ENCODE measurements at places on chromosomes 6 and 20. TPM values are rescaled to one million over a fixed set of nuclear protein-coding genes. Genes with fewer than 3 reads are reported as not detected.
A peak's percentile ranks its signal among the peaks of the same experiment; 100 is the strongest.

- DNase-seq, result no peak
These were observed 447.9 kb upstream of the FKBP1C start for GRCh38 chr6:62763125-62763912.

GRCh38 chr20:4613718-4614620 lies 107.7 kb upstream of the PRND start:
- DNase-seq, result peak; percentile 82

GRCh38 chr20:19928328-19929011 lies 88.7 kb upstream of the NAA20 start:
- no peak for DNase-seq

ADGRB3 gene
- total RNA-seq, result 0.87 TPM

SLCO4A1 gene
- 0.43 TPM for total RNA-seq

DNA sequence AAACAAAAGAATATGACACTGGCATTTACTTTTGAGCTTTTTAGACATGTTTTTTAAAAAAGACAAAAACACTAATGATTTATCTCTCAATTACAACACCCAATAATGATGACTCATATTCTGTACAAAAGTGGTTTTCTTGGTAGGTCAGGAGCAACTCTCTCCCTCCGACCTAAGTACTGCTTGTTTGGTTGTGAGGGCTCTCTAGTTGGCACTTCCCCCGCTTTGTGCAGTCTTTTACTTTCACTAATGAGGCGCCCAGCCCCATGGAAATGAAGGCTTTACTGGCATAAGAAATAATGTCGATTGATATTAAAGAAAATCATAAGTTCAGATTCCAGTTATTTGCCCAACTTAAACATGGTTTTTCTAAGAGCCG lies 1.3 kb downstream of the KPNA5 start:
- peak; percentile 57 for DNase-seq

DNA sequence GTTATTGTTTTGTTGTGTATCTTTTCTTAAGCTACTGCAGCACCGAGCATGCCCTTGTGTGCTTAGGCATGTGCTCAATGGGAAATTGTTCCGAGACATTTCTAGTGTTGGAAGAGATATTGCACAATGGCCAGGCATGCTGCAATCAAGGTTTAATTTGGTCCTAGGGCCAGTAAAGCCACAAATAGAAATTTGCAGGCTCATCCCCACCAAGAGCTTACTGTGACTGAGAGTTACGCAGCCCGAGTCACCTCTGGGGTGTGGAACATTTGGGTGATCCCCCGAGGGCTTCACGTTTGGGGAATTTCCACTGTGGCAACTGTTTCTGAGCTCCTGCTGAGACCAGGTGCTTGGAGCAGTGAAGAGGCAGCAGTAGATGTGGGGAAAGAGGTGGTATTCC lies 65.8 kb downstream of the ADTRP start:
- DNase-seq, result no peak

- no peak for DNase-seq
These were observed 14.9 kb upstream of the PANK2 start for GRCh38 chr20:3874194-3874844.

DNA sequence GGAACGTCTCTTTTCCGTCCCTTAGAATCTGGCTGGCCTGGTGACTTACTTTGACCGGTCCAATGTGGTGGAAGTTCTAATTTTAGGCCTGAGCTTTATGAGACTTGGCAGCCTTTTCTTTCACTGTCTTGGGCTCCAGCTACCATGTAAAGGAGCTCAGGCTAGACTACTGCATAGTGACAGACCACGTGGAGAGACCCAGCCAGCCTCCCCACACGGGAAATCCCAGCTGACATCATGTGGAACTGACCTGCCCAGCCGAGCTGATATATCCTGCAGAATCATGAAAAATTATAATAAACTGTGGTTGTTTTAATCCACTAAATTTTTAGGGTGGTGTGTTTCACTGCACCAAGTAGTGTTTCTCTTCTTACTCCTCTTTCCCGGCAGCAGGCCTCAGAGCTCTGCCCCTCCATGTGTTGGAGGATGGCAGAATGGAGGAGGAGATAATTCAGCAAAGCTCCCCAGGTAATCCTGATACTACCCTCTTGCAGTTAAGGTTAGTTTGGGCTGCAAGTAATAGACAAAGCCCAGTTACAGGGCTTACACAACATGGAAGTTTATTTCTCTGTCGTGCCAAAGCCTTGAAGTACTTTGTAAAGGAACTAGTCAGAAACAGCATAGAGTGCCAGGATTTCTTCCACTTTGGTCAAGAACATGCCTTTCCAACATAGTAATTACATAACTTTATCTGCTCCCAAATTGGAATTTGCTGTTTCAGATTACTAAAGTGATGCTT lies 87.5 kb downstream of the SH3BGRL2 start:
- DNase-seq, result peak; percentile 74

GUCA1A gene
- total RNA-seq, result 0.79 TPM

RSPH9 gene
- total RNA-seq, result 0.55 TPM

Measured in astrocyte (in vitro differentiated cells and primary cell).